ENCODE measurements at places on chromosomes 16 and 17. TPM values are rescaled to one million over a fixed set of nuclear protein-coding genes. Genes with fewer than 3 reads are reported as not detected.
A peak's percentile ranks its signal among the peaks of the same experiment; 100 is the strongest.

- DNase-seq, result no peak
- no peaks in the 10 kb centered on the region for H3K4me1 ChIP-seq
- H3K27me3 ChIP-seq, result no peaks in the 10 kb centered on the region
- H3K4me3 ChIP-seq, result no peak overlapping the region
- H3K27ac ChIP-seq, result no peak overlapping the region
These were observed 1.3 kb upstream of the PDK2 start for GRCh38 chr17:50093807-50094206.

Gene ZG16
- not detected for total RNA-seq

Gene CPHXL2
- total RNA-seq, result not detected

DNA sequence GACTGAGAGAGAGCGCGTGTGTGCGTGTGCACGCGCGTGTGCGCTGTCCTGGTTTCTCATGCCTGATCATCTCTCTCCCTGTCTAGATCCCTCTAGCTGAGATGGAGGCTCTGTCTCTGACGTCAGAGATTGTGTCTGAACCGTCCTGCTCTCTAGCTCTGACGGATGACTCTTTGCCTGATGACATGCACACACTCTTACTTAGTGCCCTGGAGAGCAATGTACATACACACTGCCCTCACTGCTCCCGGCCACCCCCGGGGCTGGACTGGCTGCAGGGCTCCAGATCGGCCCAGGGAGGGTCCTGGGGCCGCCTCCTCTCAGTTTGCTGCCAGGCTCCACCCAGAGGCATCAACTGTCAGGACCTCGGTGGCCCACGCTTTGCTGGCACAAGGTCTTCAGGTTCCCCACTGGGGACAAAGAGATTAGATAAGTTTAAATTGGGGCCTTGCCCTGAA lies 13.1 kb upstream of the ABCC3 start:
- no peak for DNase-seq
- no peak overlapping the region for H3K27ac ChIP-seq
- H3K4me3 ChIP-seq, result 0 out of 2 replicates have a peak overlapping the region, but pooled peaks have one; percentile 16

DNA sequence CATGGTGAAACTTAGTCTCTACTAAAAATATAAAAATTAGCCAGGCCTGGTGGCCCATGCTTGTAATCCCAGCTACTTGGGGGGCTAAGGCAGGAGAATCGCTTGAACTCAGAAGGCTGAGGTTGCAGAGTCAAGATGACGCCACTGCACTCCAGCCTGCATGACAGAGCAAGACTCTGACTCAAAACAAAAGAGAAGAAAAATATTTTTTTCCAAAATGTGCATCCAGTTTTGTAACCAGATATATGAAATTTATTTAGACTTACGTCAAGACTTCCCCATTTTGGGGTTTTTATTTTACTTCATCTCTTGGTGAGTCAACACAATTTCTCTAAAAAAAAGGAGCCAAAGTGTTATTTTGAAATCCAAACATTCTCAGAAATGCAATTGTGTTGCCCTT lies 5.5 kb upstream of the TM4SF5 start:
- H3K27ac ChIP-seq, result no peak overlapping the region
- no peak for DNase-seq
- no peaks in the 10 kb centered on the region for H3K27me3 ChIP-seq
- H3K4me3 ChIP-seq, result no peak overlapping the region
- H3K4me1 ChIP-seq, result no peaks in the 10 kb centered on the region
- H3K36me3 ChIP-seq, result no peaks in the 10 kb centered on the region

Gene NLRP1
- 10.4 TPM for total RNA-seq

Gene MT4
- not detected for total RNA-seq

Gene RGS9
- total RNA-seq, result 14.3 TPM

DNA sequence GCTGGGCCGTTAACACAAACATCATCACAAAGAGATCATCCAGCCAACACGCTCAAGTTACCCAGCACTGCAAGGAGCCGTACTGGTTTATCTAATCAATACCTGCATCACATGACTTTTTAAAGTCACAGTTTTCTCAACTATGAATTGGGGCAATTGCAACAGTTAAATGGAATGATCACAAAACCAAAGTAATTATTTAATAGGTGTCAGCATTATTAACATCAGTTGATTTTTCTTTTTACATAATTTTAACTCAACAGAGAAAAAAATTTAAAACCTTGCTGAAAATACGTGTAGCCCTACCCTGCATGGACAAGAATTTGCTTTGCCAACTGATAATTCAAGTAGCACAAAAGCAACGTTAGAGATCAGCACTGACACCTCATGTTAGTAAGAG lies 95.7 kb upstream of the SOX9 start:
- no peak overlapping the region for H3K27ac ChIP-seq
- DNase-seq, result no peak
- peaks cover 4% of the 10 kb centered on the region for H3K4me1 ChIP-seq
- no peaks in the 10 kb centered on the region for H3K36me3 ChIP-seq

- no peaks in the 10 kb centered on the region for H3K27me3 ChIP-seq
- no peaks in the 10 kb centered on the region for H3K4me1 ChIP-seq
- H3K27ac ChIP-seq, result no peak overlapping the region
- H3K36me3 ChIP-seq, result peaks cover 33% of the 10 kb centered on the region
These were observed 22.3 kb downstream of the GPT2 start for GRCh38 chr16:46906360-46907060.

- no peak overlapping the region for H3K27ac ChIP-seq
- DNase-seq, result no peak
- H3K27me3 ChIP-seq, result no peaks in the 10 kb centered on the region
- no peaks in the 10 kb centered on the region for H3K36me3 ChIP-seq
- H3K4me3 ChIP-seq, result no peak overlapping the region
These were observed 118.8 kb downstream of the C16orf95 start for GRCh38 chr16:87198328-87198832.

Gene BEAN1
- not detected for total RNA-seq

Gene SPNS3
- total RNA-seq, result not detected

GRCh38 chr16:75635036-75635435 lies 12.0 kb upstream of the ADAT1 start:
- H3K4me3 ChIP-seq, result no peak overlapping the region
- DNase-seq, result no peak
- H3K27ac ChIP-seq, result no peak overlapping the region
- no peaks in the 10 kb centered on the region for H3K4me1 ChIP-seq
- no peaks in the 10 kb centered on the region for H3K27me3 ChIP-seq

Gene ABCC12
- not detected for total RNA-seq

DNA sequence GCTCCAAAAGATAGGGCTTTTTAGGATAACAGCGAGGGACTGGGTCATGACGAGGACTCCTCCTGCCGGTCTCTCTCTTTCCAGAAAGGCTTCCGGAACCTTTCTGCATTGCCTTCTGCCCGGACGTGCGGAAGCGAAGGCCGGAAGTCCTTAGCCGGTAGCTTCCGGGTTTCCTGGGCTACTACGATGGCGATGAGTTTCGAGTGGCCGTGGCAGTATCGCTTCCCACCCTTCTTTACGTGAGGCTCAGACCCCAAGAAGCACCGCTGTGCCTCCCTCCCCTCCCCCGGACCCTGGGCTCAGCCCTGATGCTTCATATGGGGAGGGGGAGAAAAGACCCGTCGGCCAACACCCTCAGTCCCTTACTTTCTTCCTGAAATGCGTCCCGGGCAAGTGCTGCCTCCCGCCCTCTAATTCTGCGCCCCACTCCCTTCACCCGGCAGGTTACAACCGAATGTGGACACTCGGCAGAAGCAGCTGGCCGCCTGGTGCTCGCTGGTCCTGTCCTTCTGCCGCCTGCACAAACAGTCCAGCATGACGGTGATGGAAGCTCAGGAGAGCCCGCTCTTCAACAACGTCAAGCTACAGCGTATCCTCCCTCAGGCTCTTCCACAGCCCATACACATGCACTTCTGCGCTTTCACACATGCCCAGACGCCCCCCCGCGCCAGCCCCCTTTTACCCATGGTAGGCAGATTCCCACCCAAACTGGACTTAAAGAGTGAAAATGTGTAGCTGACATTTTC lies at the start of gene VPS25:
TSS of gene VPS25 (plus strand) at position 160 of the 746 bp plus-strand sequence. CDS start at position 187, 27 bp downstream.
- no peak for DNase-seq
- peaks cover 14% of the 10 kb centered on the region for H3K36me3 ChIP-seq
- H3K27me3 ChIP-seq, result no peaks in the 10 kb centered on the region
- peak within 1 kb of the TSS; percentile 79 for H3K27ac ChIP-seq
- no peaks in the 10 kb centered on the region for H3K4me1 ChIP-seq
- peak within 1 kb of the TSS; percentile 94 for H3K4me3 ChIP-seq

DNA sequence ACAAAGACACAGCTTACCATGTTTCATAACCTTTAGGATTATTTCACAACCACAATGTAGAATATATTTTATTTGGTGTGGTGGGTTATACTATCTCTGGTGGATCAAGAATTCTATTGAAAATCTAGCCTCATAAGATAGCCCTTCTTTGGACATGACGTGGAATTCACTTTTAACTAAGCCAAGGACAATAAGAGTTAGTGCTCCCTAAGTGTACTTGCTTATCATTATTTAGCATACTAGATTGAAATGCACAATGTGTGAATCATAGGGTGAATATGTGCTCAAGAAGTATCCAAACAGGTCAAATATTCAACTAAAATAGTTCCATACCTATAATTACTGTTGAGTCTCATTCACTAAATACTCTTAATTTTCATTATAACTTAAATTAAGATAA lies 1179.5 kb upstream of the GOT2 start:
- no peak overlapping the region for H3K4me3 ChIP-seq
- no peaks in the 10 kb centered on the region for H3K27me3 ChIP-seq
- H3K36me3 ChIP-seq, result no peaks in the 10 kb centered on the region
- no peak for DNase-seq

Gene PPP1R1B
- total RNA-seq, result 10.7 TPM

DNA sequence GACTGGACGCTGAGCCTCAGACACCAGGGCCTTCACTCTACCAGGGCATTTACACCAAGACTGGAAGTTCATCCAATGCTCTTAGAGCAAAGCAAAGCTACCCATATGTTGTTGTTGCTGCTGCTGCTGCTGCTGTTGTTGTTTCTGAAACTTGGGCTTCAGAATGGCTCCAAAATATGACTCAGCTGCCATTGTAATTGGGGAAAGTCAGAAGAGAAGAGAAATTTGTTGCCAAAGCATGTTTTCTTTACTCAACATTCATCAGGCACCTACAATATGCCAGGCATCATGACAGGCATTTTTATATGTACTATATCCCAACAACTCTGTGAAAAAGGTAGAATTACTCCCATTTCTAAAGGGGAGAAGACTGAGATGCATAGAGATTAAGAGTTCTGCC lies 11.9 kb downstream of the KRT32 start:
- H3K36me3 ChIP-seq, result no peaks in the 10 kb centered on the region
- no peak for DNase-seq
- no peaks in the 10 kb centered on the region for H3K27me3 ChIP-seq
- no peak overlapping the region for H3K4me3 ChIP-seq
- H3K27ac ChIP-seq, result no peak overlapping the region
- H3K4me1 ChIP-seq, result no peaks in the 10 kb centered on the region

Gene SDR42E1
- not detected for total RNA-seq

DNA sequence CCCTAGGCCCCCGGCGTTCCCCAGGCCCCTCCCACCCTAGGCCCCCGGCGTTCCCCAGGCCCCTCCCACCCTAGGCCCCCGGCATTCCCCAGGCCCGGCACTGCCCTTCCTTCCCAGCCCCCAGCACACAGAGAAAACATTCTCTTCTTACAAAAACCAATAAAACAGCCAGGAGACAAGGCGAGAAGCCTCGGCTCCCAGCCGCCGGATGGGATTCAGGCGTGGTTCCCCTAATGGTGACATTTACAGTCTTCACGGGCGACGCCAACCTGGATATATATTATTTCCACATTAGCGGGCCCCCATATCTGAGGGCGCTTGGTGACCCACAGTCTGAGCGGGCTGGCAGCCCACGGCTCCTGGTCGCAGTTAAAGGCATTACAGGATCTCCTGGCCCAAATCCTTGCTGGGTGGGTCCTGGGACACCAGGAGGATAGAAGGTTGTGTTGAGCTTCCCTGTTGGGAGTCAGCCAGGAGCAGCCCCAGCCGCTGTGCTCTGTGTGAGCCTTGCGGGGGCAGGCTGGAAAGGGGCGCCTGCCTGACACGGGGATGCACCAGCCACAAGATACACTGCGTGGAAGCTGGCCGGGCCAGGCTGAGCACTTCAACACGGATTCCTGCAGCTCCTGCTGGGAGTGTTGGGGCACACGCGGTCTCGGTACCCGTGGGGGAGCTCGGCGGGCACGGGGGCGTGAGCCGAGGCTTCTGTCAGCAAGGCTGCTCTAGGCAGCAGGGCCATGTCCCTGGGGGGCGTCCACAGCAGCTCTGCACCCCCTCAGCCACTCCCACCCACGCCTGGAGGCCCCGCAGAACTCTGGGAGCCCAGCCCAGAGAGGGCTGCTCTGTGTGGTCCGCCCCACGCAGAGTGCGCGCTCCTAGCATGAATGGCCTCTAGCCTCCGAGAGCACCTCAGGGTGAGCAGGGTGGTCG lies 83.7 kb downstream of the LMF1 start:
- DNase-seq, result no peak
- no peaks in the 10 kb centered on the region for H3K4me1 ChIP-seq

DNA sequence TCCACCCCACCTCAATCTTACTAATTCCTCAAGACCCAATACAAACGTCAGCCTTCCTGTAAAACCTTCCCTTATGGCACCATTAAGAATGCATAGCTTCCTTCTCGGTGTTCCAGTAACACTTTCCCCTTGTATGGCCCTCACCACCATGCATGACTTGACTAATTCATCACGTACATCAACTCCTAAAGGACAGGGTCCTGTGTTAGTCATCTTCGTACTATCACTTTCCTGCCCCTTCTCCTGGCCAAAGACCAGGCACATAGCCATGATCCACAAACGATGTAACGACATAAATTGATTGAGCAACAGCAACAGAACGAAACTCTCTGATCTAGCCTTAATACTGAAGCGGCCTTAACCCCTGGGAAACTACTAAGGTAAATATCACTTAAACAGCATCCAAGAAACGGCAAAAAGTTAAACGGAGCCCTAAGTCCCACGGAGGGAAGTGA lies 612 bp downstream of the PSMD12 start:
- DNase-seq, result no peak
- no peaks in the 10 kb centered on the region for H3K4me1 ChIP-seq
- H3K27me3 ChIP-seq, result no peaks in the 10 kb centered on the region
- peak overlapping the region; percentile 94 for H3K27ac ChIP-seq
- H3K4me3 ChIP-seq, result peak overlapping the region; percentile 86

All from H1 (cell line).